ENCODE measurements at places on chromosomes 6 and 20.

GRCh38 chr6:44453146-44453545 lies 65.6 kb downstream of the CDC5L start:
- no peak overlapping the region for H3K4me3 ChIP-seq
- no peak overlapping the region for H3K27ac ChIP-seq
- no peaks in the 10 kb centered on the region for H3K27me3 ChIP-seq
- DNase-seq, result no peak
- H3K36me3 ChIP-seq, result peaks cover 3% of the 10 kb centered on the region
- H3K4me1 ChIP-seq, result peaks cover 16% of the 10 kb centered on the region

- no peaks in the 10 kb centered on the region for H3K36me3 ChIP-seq
- H3K27ac ChIP-seq, result no peak overlapping the region
- no peak for DNase-seq
- no peak overlapping the region for H3K4me3 ChIP-seq
- no peaks in the 10 kb centered on the region for H3K27me3 ChIP-seq
- no peaks in the 10 kb centered on the region for H3K4me1 ChIP-seq
These were observed 545.1 kb upstream of the GJE1 start for GRCh38 chr6:141587482-141588266.

DNA sequence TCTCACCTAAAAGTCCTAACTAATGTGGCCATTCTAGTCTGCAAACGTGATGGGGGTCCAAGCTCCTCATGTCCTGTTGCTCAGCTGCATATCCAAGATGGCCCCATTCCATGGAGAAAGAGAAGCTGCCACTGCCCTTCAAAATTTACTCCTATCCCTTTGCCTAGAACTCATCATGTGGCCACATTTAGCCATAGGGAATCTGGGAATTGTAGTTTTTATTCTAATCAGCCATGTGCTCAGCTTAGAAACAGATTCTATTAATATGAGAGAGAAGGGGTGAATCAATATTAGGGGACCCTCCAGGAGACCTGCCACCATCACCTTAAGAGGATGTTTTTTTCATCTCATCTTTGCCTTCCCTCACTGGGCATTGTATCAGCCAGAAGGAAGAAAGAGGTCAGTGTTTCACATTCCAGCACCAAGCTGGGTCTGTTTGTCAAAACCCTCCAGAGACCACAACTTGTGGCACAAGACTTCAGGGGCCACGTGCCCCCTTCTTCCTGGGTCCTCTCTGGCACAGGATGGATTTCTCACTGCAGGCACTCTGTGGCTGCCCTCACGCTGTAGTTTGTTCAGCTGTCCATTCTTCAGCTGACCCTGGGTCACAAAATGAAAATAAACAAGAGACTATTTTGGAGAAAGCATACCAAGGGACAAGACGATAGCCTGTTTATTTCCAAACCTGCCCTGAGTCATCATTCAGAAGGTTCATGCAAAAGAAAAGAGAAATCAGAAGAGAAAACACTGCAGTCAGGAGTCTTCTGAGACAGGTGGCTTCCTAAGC lies 172.0 kb downstream of the EYA2 start:
- no peaks in the 10 kb centered on the region for H3K4me1 ChIP-seq
- H3K27me3 ChIP-seq, result no peaks in the 10 kb centered on the region
- DNase-seq, result no peak
- H3K27ac ChIP-seq, result no peak overlapping the region

GRCh38 chr20:36102809-36103596 lies 51.5 kb upstream of the EPB41L1 start:
- no peak for DNase-seq
- H3K27me3 ChIP-seq, result no peaks in the 10 kb centered on the region
- no peak overlapping the region for H3K27ac ChIP-seq
- peaks cover 20% of the 10 kb centered on the region for H3K4me1 ChIP-seq
- H3K4me3 ChIP-seq, result no peak overlapping the region

GRCh38 chr6:18328070-18328469 lies 59.1 kb upstream of the RNF144B start:
- H3K4me1 ChIP-seq, result peaks cover 14% of the 10 kb centered on the region
- no peaks in the 10 kb centered on the region for H3K27me3 ChIP-seq
- H3K4me3 ChIP-seq, result peak overlapping the region; percentile 53

GRCh38 chr20:52017669-52018317 lies 173.8 kb downstream of the ZFP64 start:
- no peaks in the 10 kb centered on the region for H3K27me3 ChIP-seq
- DNase-seq, result no peak
- H3K4me3 ChIP-seq, result no peak overlapping the region
- H3K36me3 ChIP-seq, result no peaks in the 10 kb centered on the region
- no peak overlapping the region for H3K27ac ChIP-seq

GRCh38 chr6:41399424-41399823 lies 64.0 kb downstream of the NCR2 start:
- no peak overlapping the region for H3K4me3 ChIP-seq
- H3K4me1 ChIP-seq, result no peaks in the 10 kb centered on the region
- DNase-seq, result no peak
- no peaks in the 10 kb centered on the region for H3K27me3 ChIP-seq
- H3K36me3 ChIP-seq, result no peaks in the 10 kb centered on the region

DNA sequence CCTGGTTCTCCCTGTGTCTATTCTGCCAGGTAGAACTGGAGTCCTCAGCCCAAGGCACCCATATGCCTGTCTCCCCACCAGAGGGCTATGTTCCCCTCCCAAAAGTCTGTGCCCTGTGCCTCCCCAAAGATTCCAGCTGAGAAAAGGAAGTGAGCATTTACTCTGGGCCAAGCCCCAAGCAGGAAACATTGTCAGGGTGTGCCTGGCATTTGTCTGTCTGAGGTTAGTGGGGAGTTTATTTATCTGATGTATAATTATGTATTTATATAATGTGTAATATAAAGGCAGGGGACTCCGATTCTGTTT lies 5.6 kb downstream of the GDF5 start:
- no peak for DNase-seq
- no peak overlapping the region for H3K4me3 ChIP-seq
- H3K36me3 ChIP-seq, result no peaks in the 10 kb centered on the region
- no peaks in the 10 kb centered on the region for H3K4me1 ChIP-seq
- H3K27me3 ChIP-seq, result no peaks in the 10 kb centered on the region

GRCh38 chr20:1242530-1242929 lies 16.7 kb downstream of the RAD21L1 start:
- DNase-seq, result no peak
- H3K4me1 ChIP-seq, result no peaks in the 10 kb centered on the region
- no peaks in the 10 kb centered on the region for H3K27me3 ChIP-seq
- no peak overlapping the region for H3K27ac ChIP-seq
- H3K4me3 ChIP-seq, result no peak overlapping the region

DNA sequence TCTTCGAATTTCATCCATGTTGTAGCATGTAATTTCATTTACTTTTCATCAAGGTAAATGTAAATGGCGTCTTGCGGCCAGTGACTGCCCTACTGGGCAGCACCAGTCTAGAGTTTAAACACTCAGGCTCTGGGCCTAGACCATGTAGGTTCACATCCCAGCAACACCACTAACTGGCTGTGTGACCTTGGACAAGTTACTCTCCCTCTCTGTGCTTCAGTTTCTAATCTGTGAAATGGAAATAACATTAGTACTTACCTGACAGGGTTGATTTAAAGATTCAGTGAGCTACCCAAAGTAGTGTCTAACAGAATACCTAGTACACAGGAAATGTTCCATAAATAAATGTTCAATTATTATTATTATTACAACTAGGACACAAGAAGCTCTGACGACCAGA lies 29.3 kb downstream of the PDRG1 start:
- H3K36me3 ChIP-seq, result no peaks in the 10 kb centered on the region
- DNase-seq, result no peak
- H3K27me3 ChIP-seq, result no peaks in the 10 kb centered on the region
- no peak overlapping the region for H3K27ac ChIP-seq
- no peaks in the 10 kb centered on the region for H3K4me1 ChIP-seq
- no peak overlapping the region for H3K4me3 ChIP-seq

DNA sequence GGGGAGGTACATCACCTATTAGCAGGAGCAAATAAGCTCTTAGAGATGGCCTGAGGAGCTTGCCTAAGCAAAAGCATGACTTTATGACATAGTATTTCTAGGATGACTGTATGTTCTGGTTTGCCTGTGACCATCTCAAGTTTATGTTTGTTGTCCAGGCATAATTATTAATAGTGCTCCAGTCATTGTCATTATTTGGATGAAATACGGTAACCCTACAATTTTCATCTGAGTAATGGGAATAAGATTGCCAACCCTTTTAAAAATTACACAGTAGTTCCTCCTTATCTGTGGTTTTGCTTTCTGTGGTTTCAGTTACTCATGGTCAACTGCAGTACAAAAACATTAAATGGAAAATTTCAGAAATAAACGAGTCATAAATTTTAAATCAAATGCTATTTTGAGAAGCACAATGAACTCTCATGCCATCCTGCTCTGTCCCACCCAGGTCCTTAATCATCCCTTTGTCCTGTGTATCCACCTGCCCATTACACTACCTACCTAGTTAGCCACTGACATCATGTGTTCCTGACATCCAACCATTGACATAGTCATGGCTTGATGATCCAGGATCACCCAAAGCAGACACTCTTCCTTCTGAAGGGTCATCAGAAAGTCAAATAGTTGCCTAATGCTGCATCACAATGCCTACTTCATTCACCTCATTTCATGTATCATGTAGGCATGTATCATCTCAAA lies 27.0 kb upstream of the TFB1M start:
- H3K4me3 ChIP-seq, result no peak overlapping the region
- DNase-seq, result no peak
- no peaks in the 10 kb centered on the region for H3K27me3 ChIP-seq

DNA sequence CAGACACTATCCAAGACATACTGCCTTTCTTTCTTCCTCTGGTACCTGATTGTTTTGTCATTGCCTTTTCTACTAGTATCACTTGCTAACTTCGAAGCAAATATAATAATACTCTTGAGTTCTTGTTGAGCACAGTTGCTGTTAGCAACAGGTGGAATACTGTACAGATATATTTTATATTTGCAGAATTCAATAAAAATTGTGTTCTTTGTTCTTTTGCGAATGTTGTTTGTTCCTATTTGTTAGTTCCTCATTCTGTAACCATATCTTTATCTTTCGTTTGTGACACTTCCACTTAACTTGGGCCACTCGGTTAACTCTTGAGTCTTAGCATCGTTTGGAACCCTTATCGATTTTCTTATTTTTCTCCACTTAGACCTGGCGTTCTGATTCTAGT lies 868 bp downstream of the CYB5R4 start:
- DNase-seq, result no peak
- H3K27me3 ChIP-seq, result no peaks in the 10 kb centered on the region
- H3K4me1 ChIP-seq, result peaks cover 14% of the 10 kb centered on the region
- H3K27ac ChIP-seq, result peak overlapping the region; percentile 81
- H3K4me3 ChIP-seq, result peak overlapping the region; percentile 89
- no peaks in the 10 kb centered on the region for H3K36me3 ChIP-seq

DNA sequence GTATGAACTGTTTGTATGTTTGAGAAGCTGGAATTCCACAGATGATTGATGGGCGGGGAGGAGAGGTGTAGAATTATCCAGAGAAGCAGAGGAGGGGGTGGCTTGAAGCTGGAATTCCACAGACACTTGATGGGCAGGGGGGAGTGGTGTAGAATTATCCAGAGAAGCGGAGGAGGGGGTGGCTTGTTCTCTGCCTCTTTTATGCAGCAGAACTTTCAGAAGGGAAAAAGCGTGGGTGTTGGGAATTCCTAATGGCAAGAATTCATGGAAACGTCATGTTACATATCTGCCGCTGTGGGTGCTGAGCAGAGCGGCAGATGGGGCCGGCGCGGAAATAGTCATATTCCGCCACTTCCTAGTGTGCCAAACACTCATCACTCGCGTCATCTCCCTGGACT lies 167.9 kb upstream of the KCNG1 start:
- no peak overlapping the region for H3K27ac ChIP-seq
- DNase-seq, result no peak
- no peaks in the 10 kb centered on the region for H3K4me1 ChIP-seq
- no peak overlapping the region for H3K4me3 ChIP-seq
- no peaks in the 10 kb centered on the region for H3K27me3 ChIP-seq
- no peaks in the 10 kb centered on the region for H3K36me3 ChIP-seq

DNA sequence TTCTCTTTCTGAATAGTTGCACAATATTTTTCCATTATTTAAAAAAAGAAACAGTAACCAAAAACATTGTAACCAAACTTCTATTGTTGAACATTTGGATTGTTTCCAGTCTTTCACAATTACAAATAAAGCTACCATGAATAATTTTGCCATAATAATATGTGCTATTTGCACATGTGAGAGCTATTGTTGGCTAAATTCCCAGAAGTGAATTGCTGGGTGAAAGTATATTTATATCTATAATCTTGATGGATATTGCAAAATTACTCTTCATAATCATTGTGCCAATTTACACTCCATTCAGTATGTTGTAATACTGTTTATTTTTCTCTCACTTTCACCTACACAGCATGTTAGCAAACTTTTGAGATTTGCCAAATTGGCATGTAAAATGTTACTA lies 36.6 kb upstream of the SLC22A16 start:
- no peaks in the 10 kb centered on the region for H3K27me3 ChIP-seq
- H3K27ac ChIP-seq, result no peak overlapping the region
- peaks cover 4% of the 10 kb centered on the region for H3K4me1 ChIP-seq
- no peak overlapping the region for H3K4me3 ChIP-seq

- no peak for DNase-seq
- no peak overlapping the region for H3K27ac ChIP-seq
- H3K27me3 ChIP-seq, result no peaks in the 10 kb centered on the region
- H3K4me3 ChIP-seq, result no peak overlapping the region
- H3K36me3 ChIP-seq, result no peaks in the 10 kb centered on the region
These were observed 207.1 kb upstream of the CEP162 start for GRCh38 chr6:84434550-84434949.

DNA sequence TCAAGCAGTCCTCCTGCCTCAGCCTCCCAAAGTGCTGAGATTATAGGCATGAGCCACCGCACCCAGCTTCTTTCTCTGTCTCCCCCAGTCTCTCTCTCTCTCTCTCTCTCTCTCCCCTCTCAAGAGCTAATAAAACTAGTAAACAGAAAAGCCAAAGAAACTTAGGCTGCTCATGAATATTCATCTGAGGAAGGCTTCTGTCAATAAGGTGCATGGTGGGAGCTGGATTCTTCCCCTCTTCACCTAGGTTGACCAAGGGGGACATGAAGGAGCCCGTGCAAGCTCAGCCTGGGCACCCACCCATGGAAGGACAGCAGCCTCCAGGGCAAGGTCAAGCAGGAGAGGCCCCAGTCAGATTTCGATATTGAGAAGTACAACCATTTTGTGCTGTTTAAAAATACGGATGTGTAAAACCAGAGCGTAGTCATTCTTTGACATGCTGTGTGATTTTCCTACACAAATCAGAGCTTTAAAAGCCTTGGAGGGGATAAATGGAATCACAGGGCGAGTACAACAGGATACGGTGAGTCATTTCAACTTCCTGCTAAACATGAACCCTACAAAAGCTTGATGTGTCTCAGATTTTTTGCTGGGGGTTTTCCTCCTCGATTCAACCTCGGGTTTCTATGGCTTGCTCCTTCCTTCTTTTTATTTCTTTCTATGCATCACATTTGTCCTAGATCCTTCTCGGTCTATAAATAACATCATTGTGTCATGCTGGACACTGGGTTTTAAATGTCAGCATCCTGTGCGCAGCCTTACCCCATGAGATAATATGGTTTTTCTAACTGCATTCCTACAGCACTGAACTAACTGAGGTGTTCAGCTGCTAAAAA lies 368.9 kb upstream of the JARID2 start:
- DNase-seq, result no peak
- peaks cover 6% of the 10 kb centered on the region for H3K4me1 ChIP-seq
- no peak overlapping the region for H3K27ac ChIP-seq

GRCh38 chr6:84953111-84953755 lies 188.8 kb upstream of the TBX18 start:
- no peaks in the 10 kb centered on the region for H3K4me1 ChIP-seq
- DNase-seq, result no peak
- no peak overlapping the region for H3K4me3 ChIP-seq

- no peaks in the 10 kb centered on the region for H3K27me3 ChIP-seq
- DNase-seq, result no peak
- no peak overlapping the region for H3K4me3 ChIP-seq
These were observed 242.5 kb upstream of the UFL1 start for GRCh38 chr6:96279084-96279483.

- H3K4me3 ChIP-seq, result no peak overlapping the region
- H3K36me3 ChIP-seq, result no peaks in the 10 kb centered on the region
- H3K27me3 ChIP-seq, result no peaks in the 10 kb centered on the region
- no peak overlapping the region for H3K27ac ChIP-seq
These were observed 22.0 kb upstream of the DDR1 start for GRCh38 chr6:30862156-30862875.

All from thoracic aorta (tissue), 2 donors.